ENCODE measurements at places on chromosomes 1 and 21.

- DNase-seq, result no peak
Measured at GRCh38 chr1:8721679-8722324, 95.6 kb downstream of the RERE start.

DNA sequence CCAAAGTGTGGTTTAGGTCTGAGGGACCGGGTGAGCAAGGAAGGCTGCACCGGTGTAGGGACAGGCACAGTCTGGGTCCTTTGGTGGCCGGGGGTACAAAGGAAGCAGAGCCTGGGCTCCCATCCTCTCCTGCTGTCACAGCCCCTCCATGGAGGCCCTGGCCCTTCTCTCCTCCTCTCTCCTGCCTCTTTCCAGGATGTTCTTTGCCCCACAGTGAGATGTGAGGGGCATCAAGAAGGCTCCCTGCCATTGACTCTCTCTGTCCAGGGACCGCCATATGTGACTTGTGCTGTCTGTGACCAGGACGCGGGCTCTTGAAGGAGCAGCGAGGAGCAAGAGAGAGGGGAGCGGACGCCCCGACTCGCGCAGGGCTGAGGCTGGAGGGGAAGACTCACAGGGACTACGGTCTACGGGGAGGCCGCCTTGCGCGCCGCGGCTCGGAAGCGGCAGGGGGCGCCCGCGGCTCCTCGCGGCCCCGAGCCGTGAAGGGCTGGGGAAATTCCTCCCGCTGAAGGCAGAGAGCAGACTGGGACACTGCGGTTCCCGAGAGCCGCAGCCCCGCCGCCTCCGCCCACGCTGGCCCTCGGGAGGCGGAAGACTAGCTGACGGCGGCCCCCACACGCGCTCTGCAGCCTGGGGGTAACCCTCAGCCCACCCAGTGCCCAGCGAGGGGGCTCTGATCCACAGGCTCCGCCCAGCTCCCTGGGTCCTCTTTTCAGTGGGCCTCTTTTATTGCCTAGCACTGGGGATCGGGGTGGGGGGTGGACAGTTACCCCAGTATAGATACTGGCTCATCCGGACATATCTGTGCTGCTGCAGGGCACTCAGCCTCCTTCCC is 40.8 kb downstream of the MAB21L3 start:
- DNase-seq, result no peak

- no peak for DNase-seq
Measured at GRCh38 chr21:35674895-35675470, 385.3 kb downstream of the SETD4 start.

DNA sequence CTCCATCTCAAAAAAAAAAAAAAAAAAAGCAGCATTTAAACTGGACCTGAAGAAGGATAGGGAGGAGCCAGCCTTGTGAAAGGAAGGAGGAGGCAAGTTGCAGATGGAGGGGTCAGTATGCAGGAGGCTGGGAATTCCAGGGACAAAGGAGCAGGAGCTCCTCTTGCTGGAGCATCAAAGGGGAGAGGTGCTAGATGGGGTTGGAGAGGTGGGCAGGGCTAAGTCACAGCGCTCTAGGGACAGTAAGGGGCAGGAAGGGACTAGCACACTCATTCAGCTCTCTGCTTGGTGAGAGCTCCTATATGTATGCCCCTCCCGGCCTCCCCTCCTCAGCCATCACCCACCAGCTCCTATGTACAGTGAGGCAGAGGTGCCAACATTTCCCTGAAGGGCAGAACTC is 26.8 kb downstream of the MAP7D1 start:
- DNase-seq, result no peak

DNA sequence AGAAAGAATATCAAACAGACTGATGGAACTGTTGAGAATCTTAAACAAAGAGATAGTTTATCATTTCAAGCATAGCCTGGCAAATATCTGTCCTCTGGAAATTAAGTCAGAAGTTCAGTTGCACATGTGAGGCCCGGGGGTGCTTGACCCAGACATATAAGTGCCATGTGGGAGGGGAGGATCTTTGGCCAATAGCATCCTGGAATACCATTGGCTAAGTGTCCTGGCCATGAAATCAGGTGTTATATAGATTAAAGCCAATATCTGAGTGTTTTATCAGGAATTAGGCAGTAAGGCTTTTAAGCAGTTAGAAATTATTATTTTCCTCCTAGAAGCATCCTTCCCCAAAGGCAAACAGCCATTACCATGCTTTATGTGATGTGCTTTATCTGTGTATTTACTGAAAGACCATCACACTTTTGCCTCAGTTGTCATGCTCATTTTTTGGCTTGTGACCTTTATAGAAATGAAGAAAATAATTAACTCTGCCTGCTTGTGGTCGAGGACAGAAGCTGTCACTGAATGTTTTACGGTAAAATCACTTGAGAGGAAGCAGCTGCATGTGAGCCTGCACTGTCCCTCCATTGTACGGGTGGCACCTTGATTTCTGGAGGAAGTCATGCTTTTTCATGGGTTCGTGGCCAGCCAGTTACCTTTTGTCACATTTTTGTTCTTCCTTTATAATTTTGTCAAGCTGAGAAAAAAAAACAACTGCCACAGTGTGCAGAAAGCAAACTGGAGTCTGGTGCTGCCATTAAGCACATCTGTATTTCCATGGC is 259.9 kb upstream of the FMN2 start:
- no peak for DNase-seq

GRCh38 chr1:110114784-110115183 is 2.5 kb downstream of the UBL4B start:
- no peak for DNase-seq

GRCh38 chr1:33348194-33348593 is 27.3 kb upstream of the A3GALT2 start:
- DNase-seq, result no peak

GRCh38 chr1:151720974-151721787 is at the start of gene RIIAD1:
RIIAD1 (plus strand) TSS chr1:151721522; CDS start chr1:151721537, 15 bp downstream.
- no peak for DNase-seq

- no peak for DNase-seq
Measured at GRCh38 chr1:233197940-233198339, 97.6 kb downstream of the PCNX2 start.

- DNase-seq, result no peak
Measured at GRCh38 chr1:77620273-77620672, 62.2 kb downstream of the ZZZ3 start.

DNA sequence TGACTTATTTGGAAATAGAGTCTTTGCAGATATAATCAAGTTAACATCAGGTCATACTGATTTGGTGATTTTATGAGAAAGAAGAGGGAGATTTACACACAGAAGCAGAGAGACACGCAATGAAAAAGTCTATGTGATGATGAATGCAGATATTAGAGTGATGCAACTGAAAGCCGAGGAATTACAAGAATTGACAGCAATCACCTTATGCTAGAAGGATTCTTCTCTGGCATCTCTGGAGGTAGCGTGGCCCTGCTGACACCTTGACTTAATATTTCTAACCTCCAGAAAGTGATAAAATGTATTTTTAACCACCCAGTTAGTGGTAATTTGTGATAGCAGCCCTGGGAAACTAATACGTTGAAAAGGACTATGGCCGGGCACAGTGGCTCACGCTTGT is 14.2 kb upstream of the CFH start:
- no peak for DNase-seq

DNA sequence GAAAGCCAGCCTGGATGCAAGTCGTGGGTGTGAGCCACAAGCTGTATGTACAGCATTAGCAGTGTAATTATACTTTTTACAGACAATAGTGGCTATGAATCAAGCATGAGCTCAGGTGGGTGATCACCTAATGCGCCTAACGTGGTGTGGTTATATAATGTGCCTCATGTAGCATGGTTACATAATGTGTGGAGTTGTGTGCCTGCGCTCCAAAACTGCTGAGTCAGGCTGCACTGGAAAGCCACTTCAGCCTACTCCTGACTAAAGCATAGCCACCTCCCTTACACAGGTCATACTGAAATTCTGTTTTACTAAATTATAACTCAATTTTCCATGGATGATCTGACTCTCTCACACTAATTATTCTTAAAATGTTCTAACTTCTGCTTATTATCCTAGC is 69.8 kb downstream of the KCNT2 start:
- DNase-seq, result no peak

DNA sequence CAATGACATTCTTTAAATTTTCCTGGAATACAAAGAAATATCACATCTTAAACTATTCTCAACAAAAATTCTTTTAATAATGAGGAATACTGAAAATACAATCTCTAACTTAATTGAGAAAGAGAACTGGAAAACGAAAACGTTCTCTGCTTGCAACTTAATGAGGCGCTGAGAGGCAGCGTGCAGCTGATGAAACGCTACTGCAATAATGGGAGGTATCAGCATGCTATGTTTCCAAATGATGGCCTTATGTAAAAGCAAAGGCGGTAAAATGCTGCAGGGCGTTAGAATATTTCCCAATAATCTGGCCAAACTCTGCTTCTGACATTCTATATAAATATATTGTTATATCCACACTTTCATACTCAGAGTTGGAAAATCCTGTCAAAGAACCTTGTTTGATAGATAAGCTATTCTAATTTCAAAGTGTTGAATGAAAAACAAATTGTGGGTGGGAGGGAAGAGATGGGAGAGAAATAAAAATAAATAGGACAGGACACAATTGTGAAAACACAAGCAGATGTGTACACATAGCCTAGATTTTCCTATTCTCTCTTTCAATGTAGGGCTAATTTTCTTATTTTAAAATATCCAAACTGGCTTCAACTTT is 70.9 kb downstream of the APP start:
- no peak for DNase-seq

DNA sequence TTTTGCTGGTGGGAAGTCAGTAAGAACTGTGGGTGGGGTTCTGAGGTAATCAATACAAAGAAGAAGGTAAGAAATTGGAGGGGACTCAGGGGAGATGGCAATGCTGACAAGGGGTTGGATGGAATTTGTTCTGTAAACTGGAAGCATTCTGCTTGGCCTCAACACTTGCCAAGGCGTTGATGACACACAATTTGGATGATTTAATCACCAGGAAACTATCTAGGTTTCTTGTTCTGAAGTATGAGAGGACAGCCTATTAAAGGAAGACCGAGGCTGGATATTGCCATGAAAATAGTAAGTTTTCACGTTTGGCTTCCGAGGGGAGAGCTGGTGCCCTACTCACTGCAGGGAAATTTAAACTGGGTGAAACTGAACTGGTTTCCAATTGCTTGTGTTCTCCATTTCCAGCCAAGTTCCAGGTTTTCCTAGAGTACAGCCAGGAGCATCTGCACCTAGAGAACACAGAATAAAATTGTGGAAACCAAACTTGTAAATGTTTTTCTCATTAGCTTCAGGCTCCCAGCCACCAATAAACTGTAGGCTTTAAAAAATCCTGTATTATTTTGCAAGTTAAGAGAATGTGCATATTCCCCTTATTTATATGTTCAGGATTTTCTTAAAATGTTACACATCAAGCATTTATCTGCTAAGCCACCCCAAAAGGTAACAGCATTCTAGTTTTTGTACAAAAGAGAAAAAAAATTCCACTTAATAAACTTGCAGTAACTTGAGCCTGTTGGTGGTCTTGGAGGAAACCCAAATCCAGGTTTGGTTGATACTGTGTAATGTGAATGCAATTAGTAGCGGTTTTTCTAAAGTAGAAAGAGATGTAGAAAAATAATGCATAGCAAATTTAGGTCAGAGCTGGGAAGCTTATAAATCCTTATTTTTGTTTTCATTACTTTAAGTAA is 53.8 kb downstream of the ROR1 start:
- DNase-seq, result no peak

- DNase-seq, result no peak
Measured at GRCh38 chr21:42850866-42851391, 28.4 kb downstream of the WDR4 start.

DNA sequence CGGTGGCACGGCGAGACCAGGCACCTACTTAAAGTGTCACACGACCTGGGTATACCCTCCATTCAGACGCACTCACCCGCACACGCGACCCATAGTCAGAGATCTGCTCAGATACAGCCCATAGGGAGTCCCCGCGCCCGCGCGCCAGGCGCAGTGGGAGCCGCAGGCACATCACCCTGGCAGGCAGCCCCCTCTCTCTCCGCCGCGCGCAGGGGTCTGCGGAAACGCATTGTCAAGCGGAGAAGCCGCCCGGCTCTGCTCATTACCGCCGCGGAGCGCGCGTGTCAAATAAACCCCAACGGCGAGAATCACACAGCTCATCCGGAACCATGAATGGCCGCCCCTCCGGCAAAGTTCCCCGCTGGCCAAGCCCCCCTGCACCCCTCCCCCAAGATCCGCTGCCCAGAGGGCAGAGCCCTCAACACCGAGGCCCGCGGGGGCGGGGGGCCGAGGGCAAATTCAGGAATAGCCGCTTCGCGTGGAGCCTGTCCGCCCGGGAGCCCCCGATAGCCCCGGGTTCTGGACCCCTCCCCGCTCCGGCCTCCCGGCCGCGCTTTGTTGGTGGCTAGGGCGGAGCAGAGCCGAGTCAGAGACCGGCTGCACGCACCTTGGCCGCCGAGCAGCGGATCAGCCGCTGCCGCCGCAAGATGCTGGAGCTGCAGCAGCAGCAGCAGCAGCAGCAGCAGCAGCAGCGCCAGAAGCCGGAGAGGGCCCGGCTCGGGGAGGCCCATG is 522 bp downstream of the LRP8 start:
- no peak for DNase-seq

- no peak for DNase-seq
Measured at GRCh38 chr1:201880928-201881571, 7.6 kb upstream of the SHISA4 start.

GRCh38 chr1:8671306-8671917 is 146.0 kb downstream of the RERE start:
- DNase-seq, result no peak

GRCh38 chr21:16535102-16535422 is 805.3 kb downstream of the USP25 start:
- DNase-seq, result no peak

DNA sequence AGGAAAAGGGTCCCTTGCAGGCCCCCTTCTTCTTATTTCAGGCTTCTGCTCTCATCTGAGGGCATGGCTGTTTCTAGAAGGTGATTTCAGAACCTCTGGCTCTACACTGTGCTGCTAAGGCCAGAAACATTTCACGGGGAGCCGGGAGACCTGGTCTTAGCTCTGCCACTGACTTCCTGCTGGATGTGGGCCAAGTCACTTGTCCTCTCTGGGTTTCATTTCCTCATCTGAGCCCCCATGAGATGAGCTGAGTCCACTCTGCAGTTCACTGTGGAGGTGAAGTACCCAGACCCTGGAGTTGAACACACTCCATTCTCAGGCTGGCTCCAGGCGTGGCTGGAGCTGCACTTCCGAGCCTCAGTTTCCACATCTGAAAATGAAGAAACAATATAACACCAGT is 2.1 kb downstream of the PADI1 start:
- DNase-seq, result no peak

DNA sequence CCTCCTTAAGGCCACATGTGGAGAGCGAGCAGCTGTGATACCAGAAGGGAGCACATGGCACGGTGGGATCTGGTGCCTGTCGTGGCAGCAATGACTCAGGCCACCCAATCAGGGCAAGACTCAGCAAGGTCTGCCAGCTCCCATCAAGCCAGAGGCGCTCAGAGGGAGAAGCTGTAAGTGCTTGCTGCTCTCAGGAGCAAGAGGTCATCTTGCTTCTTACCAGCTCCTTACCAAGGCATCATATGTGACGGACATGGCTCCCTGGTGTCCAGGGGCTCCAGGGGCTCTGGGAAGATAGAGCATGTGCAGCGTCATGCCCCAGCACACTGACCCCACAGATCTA is 72.9 kb downstream of the ITPKB start:
- DNase-seq, result no peak
